Body of pancreas (tissue), 4 donors: ENCODE measurements at places on chromosomes 13 and 19. TPM values are rescaled to one million over a fixed set of nuclear protein-coding genes. Genes with fewer than 3 reads are reported as not detected.

DNA sequence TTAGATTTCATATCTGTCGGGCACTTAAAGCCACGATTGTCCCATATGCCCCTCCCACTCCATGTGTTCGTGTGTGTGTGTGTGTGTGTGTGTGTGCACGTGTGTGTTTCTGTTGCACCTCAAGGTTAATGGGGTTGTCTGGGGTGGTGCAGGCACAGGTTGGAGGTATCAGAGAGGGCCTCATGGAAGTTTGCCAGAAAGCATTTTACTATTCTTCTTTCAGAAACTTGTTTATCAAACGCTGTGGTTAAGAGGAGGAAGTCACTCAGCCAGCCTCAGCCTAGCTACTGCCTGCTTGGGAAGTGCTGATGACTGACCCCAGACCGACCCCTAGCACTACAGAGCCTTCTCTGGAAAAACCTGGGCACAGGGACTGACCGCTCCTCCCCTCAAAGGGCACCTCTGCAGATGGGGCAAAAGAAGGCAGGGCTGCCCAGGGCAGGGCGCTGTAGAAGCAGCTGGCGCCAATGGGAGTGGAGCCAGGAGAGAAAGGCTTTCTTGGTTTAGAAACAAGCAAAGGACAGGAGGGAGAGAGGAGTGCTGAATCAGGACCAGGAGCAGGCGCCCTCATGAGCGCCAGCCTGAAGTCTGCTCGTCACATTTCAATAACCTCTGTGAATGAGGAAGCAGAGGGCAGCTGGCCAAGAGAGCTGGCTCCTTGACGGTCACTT lies 3.9 kb downstream of the SIAH3 start:
- DNase-seq = no peak

Gene ENOX1
- total RNA-seq = 4.3 TPM

Gene ANGPTL8
- total RNA-seq = not detected

Gene ZNF534
- not detected for total RNA-seq

GRCh38 chr19:42229855-42230351 lies 9.8 kb downstream of the ZNF526 start:
- no peak for DNase-seq

GRCh38 chr13:38394777-38395496 lies 45.3 kb downstream of the UFM1 start:
- no peak for DNase-seq

DNA sequence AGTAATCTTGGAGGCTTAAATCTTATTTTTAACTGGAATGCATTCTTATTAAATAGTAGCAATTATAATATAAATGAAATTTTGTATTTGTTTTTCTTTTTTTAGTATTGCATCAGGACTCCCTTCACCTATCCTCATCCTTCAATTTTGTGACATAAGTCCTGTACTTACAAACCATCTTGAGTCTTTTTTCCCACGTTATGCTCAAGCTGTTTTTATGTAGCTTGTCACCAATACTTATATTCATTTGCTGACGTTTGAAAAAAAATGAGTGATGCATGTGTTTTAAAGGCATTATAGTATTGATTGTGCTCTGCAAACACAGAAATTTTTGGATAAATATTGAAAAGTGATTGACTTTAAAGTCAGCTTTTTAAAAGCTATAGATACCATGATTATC lies 888 bp downstream of the GPR18 start:
- DNase-seq = no peak

GRCh38 chr19:45097776-45098520 lies 5.0 kb downstream of the PPP1R37 start:
- DNase-seq = no peak

GRCh38 chr19:57438925-57439324 lies 3.8 kb downstream of the ZNF749 start:
- DNase-seq = no peak

GRCh38 chr19:55220525-55220924 lies 8.0 kb downstream of the TMEM86B start:
- DNase-seq = no peak

- no peak for DNase-seq
These were observed 45.0 kb upstream of the LRCH1 start for GRCh38 chr13:46507981-46508380.

- no peak for DNase-seq
These were observed 199.7 kb downstream of the GGACT start for GRCh38 chr13:100388923-100389322.

GRCh38 chr13:101390461-101390860 lies 25.8 kb downstream of the NALCN start:
- DNase-seq = no peak

Gene KLK14
- total RNA-seq = not detected
